NCI-H187 (cell line): ENCODE measurements at places on chromosomes 7 and 10.

DNA sequence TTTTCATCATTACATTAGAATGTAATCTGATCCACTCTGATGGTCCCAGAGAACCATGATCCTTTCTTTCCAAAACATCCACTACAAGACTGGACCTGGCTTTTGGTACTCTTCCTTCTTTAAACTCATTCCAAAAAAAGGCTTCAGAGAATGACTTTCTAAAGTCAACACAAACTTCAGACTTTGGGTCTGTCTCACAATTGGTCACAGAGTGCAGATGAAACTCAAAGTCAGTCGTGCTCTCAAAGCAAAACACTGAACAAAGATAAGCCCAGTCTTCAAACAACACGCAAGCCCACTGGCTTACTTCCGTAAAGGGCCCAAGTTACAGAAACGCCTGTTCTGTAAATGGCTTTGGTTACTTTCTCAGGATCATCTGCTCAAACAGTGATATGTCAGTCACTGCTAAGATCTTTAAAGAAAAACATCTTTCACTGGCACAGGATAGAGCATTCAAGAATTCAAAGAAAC is 250.9 kb upstream of the MKLN1 start:
- no peak for DNase-seq

DNA sequence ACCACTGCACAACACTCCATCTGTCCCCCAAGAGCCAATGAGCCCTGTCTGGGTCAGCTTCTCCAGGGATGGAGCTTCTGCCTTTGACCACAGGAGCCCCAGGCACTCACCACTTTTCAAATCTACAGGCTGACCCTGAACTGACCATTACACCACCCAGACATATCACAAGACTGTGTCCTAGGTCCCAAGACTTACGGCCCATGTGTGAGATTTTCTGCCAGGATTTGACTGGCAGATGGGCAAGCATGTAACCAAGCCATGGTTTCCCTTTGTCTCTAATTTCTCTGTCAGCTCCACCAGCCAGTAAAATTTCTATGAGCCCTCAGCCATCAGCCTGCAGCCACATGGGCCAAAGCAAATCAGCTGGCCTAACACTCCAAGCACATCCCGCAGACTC is 92.5 kb downstream of the SH3PXD2A start:
- no peak for DNase-seq

- no peak for DNase-seq
These were observed 4.4 kb downstream of the IFIT3 start for GRCh38 chr10:89332123-89332633.

GRCh38 chr10:124998624-124999291 is 56.8 kb downstream of the ZRANB1 start:
- no peak for DNase-seq

DNA sequence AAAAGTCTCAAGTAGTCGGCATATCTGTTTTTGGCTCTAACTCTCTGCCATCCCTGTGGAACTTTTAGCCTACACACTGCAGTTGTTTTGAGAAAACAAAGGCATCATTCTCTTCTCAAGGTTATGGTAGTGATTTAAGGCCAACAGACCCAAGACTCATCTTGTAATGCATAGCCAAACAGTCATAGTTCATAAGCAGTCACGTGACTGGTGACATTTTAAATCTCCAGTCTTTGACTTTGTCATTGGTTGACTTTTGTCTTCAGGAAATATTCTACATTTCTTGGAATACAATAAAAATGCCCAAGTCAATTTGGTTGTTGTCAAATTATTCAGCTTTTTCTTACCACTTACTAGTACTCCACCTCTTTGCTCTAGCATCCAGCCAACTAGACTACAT is 114.8 kb downstream of the ANKRD30A start:
- DNase-seq, result no peak

DNA sequence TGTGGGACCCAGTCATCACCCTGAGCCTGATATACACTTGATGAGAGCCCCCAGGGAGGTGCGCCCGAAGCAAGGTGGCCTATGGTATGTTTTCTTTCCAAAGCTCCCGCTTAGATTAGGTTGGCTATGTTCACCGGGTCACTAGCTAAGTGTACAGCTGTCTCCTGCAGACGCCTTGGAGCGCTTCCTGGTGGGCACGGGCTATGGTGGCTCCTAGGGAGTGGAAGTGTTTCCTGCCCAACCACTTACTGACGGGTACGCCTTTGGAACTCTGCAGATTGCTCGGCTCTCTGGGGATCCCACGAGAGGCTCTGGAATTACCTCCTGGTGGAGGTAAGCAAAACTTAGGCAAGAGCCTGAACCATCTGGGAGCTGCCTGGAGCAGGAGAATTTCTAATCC is 83.6 kb upstream of the CXCL12 start:
- no peak for DNase-seq

GRCh38 chr10:97919012-97919411 is 69.4 kb downstream of the GOLGA7B start:
- DNase-seq, result no peak

GRCh38 chr10:124870854-124871425 is 69.3 kb downstream of the ABRAXAS2 start:
- DNase-seq, result no peak

DNA sequence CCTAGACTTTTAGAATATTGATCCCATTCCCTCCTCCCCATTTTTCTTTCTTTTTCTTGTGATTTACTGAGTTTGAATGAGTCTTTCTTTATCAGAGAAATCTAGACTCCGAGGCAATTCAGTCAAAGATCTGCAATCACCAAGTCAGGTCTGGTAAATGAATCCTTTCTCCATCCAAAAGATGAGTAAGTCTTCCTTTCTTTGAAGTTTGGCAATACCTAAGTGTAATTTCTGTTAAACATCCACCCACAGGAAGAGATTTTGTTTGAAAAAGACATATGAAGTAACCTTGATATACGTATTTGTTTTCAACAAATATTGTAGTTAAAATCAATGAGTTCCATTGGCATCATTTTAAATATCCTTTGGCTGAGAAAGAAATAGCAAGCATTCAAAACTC is 58.3 kb downstream of the SLC39A12 start:
- no peak for DNase-seq

DNA sequence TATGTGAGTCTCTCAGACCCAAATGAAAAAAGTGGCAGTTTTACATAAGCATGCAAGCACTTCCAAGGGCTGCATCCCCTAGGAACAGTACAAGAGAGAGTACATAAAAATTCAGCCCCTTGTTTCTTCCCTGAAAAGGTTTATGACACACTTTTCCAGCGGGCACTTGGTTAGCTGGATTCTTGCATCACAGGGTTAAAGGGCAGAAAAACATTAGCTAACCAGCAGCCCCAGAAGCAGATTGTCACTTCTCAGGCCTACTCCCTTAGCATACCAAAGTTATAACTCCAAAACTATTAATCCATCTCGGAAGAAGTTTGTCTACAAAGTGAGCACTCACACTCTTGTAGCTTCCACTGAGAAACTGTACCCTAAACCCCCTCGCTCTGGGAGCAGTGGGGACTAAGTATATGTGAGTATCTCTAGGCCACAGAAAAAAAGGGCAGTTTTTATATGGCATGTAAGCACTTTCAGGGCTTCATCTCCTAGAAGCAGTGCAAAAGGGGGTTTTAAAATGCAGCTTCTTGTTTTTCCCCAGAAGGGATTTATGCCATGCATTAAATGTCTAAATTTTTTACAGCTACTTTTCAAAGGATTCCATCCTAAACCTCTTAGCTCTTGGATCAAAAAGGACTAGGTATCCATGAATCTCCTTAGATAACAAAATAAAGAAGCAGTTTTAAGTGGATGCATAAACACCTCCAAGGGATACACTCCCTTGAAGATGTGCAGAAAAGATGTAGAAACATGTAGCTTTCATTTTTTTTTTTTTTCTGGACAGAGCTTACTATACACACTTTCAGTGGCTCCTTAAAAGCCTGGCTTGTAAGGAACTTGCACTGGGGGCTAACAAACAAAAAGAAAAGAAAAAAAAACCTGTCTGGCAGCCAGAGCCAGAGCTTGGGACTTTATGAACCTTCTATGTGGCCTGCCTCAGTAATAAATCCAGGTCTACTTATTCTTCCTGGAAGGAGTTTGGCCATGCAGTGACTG is 956.7 kb downstream of the CCSER2 start:
- no peak for DNase-seq

- no peak for DNase-seq
These were observed 111.9 kb downstream of the CHN2 start for GRCh38 chr7:29306319-29306991.

- DNase-seq, result no peak
These were observed 217.8 kb upstream of the HPS1 start for GRCh38 chr10:98664329-98665042.

- no peak for DNase-seq
These were observed 625.1 kb upstream of the MKI67 start for GRCh38 chr10:128751284-128751683.

DNA sequence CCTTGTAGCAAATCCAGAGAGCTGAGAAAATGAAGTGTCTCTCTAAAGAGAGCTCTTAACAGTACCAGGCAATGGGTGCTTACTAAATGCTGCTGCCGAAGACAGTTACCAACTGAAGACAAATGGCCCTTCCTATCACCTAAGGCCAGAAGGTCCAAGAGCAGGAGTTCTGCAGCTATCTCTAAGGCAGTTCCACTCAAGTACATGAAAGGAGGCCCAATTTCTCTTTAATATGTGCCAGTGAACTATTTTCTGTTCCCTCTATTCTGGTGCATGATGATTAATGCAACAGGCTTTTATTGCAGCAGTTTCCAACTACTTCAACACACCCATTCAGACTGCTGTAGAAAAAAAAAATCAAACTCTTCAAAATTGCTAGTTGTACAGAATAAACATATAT is 122.5 kb downstream of the SLC25A13 start:
- DNase-seq, result no peak

DNA sequence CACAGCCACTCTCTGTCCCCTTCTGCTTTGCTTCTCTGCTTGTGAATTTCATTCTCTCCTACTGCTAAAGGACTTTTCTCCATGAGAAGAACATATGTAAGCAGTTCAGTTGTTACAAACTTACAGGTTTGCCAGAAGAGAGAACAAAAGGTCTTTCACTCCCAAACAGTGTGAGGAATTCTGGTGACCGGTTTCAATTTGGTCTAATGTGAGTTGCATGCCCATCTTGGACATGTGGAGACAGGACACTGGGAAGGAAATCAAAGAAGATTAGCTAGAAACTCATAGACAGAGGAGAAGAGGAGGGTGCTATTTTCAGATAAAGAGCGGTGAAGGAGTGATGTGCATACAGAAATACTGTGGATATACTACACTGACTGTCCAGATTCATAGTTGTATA is 209.5 kb upstream of the INHBA start:
- no peak for DNase-seq

- DNase-seq, result no peak
These were observed 19.7 kb upstream of the PRPF18 start for GRCh38 chr10:13567030-13567429.

GRCh38 chr7:25196132-25196896 is 32.0 kb downstream of the NPVF start:
- DNase-seq, result no peak

DNA sequence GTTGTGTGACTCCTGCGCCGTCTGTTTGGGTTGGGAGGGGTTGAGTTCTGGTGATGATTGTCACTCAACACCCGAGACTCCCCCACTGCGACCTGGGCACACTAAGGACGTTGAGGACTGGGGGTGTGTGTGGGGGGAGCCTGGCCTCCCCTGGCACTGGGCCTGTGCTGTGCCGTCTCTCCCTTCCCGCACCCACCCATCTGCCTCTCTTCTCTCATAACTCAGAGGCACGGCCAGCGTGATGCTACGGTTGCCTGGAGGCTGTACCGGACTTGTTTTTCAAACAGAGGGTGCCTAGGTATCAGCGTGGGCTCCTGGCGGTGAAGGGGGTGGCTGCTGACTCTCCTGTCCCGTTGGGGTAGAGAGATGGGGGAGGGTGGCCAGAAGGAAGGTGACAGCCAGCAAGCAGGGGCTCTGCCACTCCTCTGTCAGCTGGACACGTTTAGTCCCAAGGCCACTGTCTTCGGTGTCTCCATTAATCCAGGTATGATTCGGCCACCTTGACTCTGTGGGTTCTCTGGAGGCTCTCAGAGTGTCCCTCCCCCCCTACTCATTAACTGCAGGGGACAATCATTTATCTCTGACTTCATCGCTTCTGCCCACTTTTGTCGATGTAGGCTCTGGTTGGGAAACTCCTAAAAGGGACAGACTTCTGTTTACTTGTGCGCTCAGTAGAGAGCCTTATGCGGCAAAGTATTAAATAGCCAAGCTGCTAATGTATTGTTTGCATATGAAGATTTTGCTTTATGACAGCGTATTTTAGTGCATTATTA is 56.5 kb upstream of the PFKFB3 start:
- DNase-seq, result no peak

- no peak for DNase-seq
These were observed 22.7 kb downstream of the SLC35G1 start for GRCh38 chr10:93916257-93917063.

DNA sequence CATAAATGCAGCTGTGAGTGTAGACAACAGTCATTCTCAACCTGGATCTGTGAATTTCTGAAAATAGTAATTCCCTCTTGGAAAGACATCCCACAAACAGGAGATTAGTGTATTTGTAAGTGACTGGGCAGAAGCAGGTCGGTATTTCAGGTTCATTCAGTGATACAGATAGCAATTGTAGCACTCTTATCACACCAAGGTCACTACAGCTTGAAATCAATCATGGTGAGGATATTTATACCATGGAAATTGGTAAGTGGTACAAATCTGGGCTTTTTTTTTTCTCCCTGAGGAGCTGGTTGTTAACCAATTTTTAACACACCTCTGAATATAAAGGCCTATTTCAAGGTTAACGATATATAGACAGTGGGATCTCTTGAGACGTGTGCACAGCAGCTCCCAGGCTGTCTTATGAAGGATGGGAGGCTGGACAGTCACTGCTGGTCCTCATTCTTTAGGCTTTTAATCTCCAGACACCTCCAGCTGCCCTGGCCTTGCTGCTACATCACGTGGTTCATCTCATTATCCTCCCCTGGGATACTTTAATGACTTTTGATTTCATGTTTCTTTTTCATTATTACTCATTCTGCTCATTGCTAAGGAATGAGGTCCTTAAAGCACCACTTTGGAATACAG is 87.1 kb downstream of the ITGA8 start:
- DNase-seq, result no peak

GRCh38 chr10:11443468-11444154 is 167.8 kb downstream of the USP6NL start:
- DNase-seq, result no peak

DNA sequence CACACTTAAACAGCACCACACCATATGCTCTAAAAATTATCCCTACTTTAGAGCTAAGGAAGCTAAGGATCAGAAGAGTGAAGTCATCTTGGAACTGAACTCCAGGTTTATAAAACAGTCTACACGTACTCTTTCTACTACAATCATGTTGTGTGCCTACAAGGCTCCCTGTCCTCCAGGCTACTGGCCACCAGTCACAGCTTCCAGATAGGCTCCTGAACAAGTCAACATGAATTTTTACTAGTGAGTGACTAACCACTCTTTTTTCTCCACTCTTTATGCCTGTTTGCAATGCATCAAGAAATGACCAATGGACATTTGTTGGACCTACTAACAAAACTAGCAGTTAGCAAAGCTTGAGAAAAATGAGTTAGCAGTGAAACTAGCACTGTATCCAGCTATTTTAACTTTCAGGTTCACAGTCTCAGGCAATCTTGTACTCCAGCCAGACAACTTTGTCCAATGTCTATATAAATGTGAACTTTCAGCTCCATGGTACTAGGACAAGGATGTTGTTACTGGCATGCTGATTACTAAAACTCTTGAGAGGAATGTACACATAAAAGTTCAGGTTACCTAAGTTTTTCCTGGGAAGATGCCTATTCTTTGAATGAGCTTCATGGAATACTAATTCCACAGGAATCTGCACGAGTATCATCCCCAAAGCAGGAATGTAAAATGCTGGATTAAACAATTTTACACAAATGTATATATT is 180.0 kb downstream of the BTAF1 start:
- no peak for DNase-seq
